Stimulated activated CD8-positive, alpha-beta memory T cell treated with anti-CD3 and anti-CD28 coated beads, Interleukin-4, amount 100 ng/mL, for 1 hour (primary cell): ENCODE measurements at places on chromosomes 16 and 17.
A peak's percentile ranks its signal among the peaks of the same experiment; 100 is the strongest.

- DNase-seq: no peak
Measured at GRCh38 chr17:66192378-66192687, 400 bp upstream of the CEP112 start.

DNA sequence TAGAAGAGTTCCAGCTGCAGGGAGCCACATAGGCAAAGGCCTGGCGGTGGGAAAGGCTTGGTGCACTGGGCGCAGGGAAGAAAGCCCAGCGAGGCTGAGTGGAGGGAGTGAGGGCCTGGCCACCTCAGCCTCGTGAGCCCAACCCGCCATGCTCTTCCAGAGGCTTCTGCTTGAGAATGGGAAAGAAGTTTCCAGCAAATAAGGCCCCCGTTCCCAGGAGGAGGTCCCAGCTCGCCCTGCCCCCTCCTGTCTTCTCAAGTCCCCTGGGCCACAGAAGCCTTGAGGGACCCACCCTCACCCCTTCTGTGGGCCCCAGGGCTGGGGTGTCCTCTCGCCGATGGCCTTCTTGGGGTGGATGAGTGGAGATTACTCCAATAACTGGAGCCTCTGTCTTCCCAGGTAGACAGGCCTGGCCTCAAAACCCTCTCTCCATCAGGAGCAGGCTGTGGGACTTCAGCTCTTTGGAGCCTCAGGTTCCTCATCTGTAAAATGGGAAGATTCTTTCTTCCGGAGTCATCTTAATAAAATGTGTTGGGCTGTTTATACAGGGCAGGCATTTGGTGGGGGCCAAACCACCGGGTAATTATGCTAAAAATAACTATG lies 933 bp upstream of the SNN start:
- DNase-seq: no peak

DNA sequence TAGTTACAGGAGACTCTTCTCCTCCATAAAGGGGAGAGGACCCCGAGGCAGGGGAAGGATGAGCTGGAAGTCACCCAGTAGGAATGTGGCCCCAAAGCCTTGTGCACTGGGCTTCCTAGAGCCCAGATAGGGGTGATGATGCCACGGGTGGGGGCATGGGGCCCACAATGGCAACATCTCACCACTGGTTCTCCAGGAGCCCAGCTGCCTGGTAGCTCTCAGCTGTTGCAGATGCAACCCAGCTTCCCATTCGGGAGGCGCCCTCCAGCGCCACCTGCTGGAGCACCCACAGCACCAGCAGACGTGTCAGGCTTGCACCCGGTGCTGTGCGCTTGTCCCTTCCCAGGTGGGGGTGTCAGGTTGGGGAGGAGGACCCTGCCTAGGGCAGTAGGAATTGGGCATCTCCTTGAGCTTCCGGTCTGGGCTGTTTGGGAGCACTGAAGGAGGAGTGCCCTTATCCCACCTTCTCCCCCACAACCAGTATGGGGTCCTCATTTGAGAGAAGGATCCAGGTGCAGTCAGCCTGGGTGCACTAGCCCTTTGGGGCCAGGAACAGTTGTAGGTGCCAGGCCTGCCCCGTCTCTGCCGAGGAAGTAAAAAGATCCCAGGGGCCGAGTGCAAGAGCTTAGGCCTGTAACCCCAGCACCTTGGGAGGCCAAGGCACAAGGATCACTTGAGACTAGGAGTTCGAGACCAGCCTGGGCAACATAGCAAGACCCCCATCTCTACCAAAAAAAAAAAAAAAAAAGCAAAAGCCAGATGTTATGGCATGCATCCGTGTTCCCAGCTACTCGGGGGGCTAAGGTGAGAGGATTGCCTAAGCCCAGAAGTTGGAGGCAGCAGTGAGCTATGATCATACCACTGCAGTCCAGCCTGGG lies 14.4 kb downstream of the CDIPT start:
- DNase-seq: peak; percentile 58

- DNase-seq: no peak
Measured at GRCh38 chr17:50184611-50185398, 16.6 kb downstream of the COL1A1 start.

- no peak for DNase-seq
Measured at GRCh38 chr17:46738544-46738943, 79.9 kb downstream of the WNT3 start.

DNA sequence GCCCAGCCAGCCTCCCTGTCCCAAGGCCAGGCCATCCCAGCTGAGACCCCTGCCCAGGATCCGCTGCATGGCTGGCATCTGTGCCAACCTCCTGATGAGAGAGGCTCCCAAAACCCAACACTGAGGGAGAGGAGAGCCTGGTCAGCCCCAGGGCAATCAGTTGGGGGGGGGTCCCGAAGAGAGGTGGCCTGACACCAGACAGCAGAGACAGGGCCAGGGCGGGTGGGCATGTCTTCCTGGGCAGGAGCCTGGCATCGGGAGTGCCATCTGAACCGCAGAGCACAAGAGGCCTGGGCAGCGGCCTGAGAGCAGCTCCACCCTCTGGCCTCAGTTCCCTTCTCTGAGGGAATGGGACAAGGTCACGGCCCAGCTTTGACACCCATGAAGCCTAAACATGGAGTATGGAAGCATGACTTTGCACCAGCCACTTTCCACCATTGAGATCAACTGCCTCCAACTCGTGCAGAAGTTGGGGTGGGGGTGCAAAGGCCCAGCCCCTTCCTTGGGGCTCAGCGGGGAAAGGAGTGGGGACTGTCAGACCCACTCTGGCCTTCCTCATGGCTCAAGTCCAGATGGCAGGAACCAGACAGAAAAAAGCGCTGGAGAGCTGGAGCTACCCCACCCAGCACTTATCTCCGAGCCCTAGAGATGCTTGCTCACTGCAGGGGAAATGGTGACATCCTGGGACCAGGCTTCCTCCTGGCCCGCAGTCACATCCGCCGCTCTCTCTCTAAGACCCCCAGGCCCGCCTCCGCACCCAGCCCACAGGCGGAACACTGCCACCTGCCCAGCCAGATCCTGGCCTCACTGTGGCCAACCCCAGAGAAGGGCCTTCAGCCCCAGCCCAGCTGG lies 9.7 kb downstream of the RHBDF2 start:
- DNase-seq: no peak

GRCh38 chr16:88558457-88559442 lies 11.5 kb upstream of the ZC3H18 start:
- DNase-seq: no peak
